ENCODE measurements at places on chromosomes 1 and 21. TPM values are rescaled to one million over a fixed set of nuclear protein-coding genes. Genes with fewer than 3 reads are reported as not detected.

Gene INTS3
- total RNA-seq: 51.6 TPM

Gene RGS13
- not detected for total RNA-seq

Gene VANGL2
- not detected for total RNA-seq

Gene PLA2G2C
- not detected for total RNA-seq

Gene LRRC8B
- 0.57 TPM for total RNA-seq

Gene FAM72D
- total RNA-seq: 0.22 TPM

Gene SPRR3
- total RNA-seq: not detected

Gene KRTAP21-2
- not detected for total RNA-seq

Gene HORMAD1
- total RNA-seq: 2.4 TPM

Gene MPZL1
- 190 TPM for total RNA-seq

Gene TRIM67
- not detected for total RNA-seq

Gene CRP
- total RNA-seq: not detected

Gene TCHH
- 0.14 TPM for total RNA-seq

Gene PLEKHN1
- 4.9 TPM for total RNA-seq

Gene IL20
- 0.44 TPM for total RNA-seq

Measured in placental pericyte (primary cell).